ENCODE measurements at places on chromosomes 3 and 15. TPM values are rescaled to one million over a fixed set of nuclear protein-coding genes. Genes with fewer than 3 reads are reported as not detected.
A peak's percentile ranks its signal among the peaks of the same experiment; 100 is the strongest.

GRCh38 chr3:189820365-189820720 lies 189.2 kb downstream of the TP63 start:
- no peaks in the 10 kb centered on the region for H3K27me3 ChIP-seq
- DNase-seq = no peak
- H3K4me1 ChIP-seq = no peaks in the 10 kb centered on the region
- H3K27ac ChIP-seq = no peak overlapping the region
- no peaks in the 10 kb centered on the region for H3K36me3 ChIP-seq

DNA sequence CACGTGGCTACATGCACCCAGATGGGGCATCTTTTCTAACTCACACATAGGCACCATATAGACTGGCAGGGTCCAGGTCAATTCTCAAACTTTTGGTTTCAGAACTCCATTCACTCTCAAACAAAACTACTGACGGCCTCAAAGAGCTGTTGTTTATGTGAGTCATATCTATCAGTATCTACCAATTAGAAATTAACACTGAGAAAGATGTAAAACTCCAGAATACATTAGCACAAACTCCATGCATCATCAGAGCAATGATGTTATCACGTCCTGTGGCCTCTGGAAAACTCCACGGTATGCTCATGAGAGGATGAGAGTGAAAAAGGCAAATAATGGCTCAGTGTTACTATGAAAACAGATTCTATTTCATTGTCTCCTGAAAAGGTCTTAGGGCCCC lies 116.1 kb downstream of the NTRK3 start:
- DNase-seq = no peak
- H3K4me1 ChIP-seq = no peaks in the 10 kb centered on the region
- no peak overlapping the region for H3K27ac ChIP-seq
- no peak overlapping the region for H3K4me3 ChIP-seq
- no peaks in the 10 kb centered on the region for H3K27me3 ChIP-seq

- no peak for DNase-seq
- no peaks in the 10 kb centered on the region for H3K27me3 ChIP-seq
- no peaks in the 10 kb centered on the region for H3K36me3 ChIP-seq
- no peak overlapping the region for H3K27ac ChIP-seq
- H3K4me1 ChIP-seq = no peaks in the 10 kb centered on the region
Observed at GRCh38 chr3:150020527-150020926, 49.8 kb upstream of the PFN2 start.

DNA sequence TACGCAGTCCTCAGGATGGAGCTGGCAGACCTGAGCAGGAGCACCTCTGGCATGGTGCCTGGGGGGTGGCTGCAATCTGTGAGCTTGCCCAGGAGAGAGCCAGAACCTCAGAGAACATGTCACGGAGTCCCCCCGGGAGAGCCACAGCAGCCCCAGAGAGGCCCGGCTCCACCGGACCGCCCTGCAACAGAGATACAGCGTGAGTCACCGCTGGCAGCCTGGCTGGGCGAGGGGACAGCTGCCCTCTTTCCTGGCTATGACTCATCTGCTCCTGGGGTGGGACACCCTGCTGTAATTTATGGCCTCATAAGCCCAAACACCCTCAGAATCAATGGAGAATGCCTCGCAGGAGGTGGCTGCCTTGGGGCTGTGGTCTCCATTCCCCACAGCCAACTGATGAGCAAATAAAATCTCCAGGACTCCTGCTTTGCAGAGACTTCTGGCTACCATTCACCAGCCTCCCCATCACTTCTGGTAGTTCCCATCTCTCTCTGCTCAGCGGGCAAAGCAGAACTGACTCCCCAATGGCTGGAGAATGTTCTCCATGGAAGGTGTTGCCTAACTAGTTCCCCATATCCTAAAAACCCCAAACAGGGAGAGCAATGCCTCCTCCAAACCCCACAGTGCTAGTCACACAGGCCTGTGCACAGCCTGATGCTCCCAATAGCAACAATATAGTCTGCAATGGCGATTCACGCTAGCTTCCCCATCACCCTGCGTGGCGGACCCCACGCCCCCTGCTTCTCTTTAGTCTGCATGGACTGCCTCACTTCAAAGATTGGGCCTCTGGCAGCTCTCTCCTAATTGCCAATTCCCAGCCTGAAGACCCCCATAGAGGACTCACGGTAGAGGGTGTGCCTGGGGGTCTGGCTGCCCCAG lies 21.6 kb downstream of the ACSBG1 start:
- peak; percentile 90 for DNase-seq
- no peaks in the 10 kb centered on the region for H3K36me3 ChIP-seq
- H3K4me1 ChIP-seq = peaks cover 48% of the 10 kb centered on the region
- no peaks in the 10 kb centered on the region for H3K27me3 ChIP-seq
- peak overlapping the region; percentile 48 for H3K27ac ChIP-seq

DNA sequence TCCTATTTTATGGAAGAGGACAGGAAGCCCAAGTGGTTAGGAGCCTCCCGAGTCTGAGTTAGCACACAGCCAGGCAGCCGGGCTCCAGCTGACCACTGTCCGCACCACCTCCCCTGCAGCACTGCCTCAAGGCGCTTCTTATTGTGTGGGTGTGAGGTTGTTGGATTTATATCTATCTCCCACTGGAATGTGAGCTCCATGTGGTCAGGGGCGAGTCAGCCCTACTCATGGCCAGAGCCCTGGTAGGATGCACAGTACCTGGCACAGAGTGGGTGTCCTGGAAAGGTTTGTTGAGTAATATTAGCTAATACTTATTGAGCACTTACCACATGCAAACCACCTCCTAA lies 9.7 kb upstream of the FBLN2 start:
- no peak for DNase-seq
- H3K27me3 ChIP-seq = no peaks in the 10 kb centered on the region
- H3K36me3 ChIP-seq = no peaks in the 10 kb centered on the region
- no peak overlapping the region for H3K27ac ChIP-seq
- H3K4me1 ChIP-seq = no peaks in the 10 kb centered on the region
- no peak overlapping the region for H3K4me3 ChIP-seq

- no peak overlapping the region for H3K27ac ChIP-seq
- H3K4me1 ChIP-seq = no peaks in the 10 kb centered on the region
- H3K27me3 ChIP-seq = no peaks in the 10 kb centered on the region
- no peak overlapping the region for H3K4me3 ChIP-seq
Observed at GRCh38 chr15:39939487-39940452, 5.9 kb downstream of the EIF2AK4 start.

DNA sequence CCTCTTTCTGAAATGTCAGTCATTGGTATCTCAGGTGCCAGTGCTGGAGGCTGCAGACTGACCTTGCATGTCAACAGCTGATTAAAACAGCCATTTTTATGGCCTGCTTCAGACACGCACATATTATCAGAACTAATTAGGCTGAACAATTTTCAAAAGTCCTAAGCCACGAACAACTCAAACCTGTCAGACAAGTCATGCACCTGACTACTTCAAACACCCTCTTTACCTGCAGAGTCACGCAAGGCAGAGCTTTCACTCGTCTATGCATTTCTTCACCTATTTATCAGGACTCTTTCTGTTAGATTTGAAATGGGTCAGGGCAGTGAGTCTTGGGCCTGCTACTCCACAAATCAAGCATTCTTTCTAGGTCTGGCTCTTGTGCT lies 26.7 kb downstream of the CLK3 start:
- DNase-seq = no peak
- no peak overlapping the region for H3K4me3 ChIP-seq
- peak overlapping the region; percentile 64 for H3K27ac ChIP-seq
- no peaks in the 10 kb centered on the region for H3K4me1 ChIP-seq
- no peaks in the 10 kb centered on the region for H3K27me3 ChIP-seq
- H3K36me3 ChIP-seq = no peaks in the 10 kb centered on the region

DNA sequence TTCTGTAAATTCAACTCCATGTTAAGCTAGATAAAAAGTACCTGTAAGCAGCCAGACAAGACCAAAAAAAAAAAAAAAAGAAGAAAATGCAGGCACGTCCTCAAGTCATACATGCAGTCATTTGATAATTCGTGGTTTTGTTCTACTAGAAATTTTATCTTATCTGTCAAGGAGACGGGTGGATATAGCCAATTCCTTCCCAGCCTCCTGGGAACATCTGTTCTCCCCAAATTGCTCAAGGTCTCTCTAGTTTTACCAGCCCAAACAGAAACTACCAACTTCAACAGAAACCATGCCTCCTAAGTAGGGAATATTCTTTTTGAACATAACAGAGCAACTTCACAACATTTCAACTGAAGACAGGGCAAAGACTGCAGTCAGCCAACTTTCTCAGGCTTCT lies 19.5 kb downstream of the RYK start:
- no peaks in the 10 kb centered on the region for H3K27me3 ChIP-seq
- DNase-seq = no peak
- no peaks in the 10 kb centered on the region for H3K36me3 ChIP-seq
- no peak overlapping the region for H3K4me3 ChIP-seq
- no peak overlapping the region for H3K27ac ChIP-seq

- H3K4me3 ChIP-seq = peak overlapping the region; percentile 42
- DNase-seq = no peak
- H3K4me1 ChIP-seq = peaks cover 27% of the 10 kb centered on the region
- no peaks in the 10 kb centered on the region for H3K27me3 ChIP-seq
- H3K36me3 ChIP-seq = no peaks in the 10 kb centered on the region
Observed at GRCh38 chr15:69299451-69299886, 757 bp downstream of the PAQR5 start.

- no peak for DNase-seq
- no peaks in the 10 kb centered on the region for H3K4me1 ChIP-seq
- no peak overlapping the region for H3K4me3 ChIP-seq
- H3K27me3 ChIP-seq = no peaks in the 10 kb centered on the region
Observed at GRCh38 chr3:154972951-154973350, 107.2 kb upstream of the MME start.

DNA sequence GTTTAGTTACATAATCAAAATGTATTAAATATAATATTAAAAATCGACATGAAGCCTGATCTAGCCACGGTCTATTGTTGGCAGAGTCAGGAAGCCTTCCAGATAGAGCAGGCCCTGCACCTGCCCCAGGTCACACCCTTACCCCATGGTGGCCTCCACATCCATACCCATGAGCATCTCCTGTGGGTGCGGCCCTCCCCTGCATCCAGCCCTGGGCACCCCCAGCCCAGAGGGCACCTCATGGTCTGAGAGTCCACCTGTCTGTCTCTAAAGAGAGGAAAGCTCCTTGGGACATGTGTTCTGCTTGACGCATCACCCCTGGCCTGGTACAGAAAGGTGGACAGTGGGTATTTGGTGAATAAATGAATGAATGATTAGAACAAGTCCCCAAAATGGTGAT lies 37.2 kb upstream of the CSPG4 start:
- no peak overlapping the region for H3K27ac ChIP-seq
- no peak for DNase-seq

DNA sequence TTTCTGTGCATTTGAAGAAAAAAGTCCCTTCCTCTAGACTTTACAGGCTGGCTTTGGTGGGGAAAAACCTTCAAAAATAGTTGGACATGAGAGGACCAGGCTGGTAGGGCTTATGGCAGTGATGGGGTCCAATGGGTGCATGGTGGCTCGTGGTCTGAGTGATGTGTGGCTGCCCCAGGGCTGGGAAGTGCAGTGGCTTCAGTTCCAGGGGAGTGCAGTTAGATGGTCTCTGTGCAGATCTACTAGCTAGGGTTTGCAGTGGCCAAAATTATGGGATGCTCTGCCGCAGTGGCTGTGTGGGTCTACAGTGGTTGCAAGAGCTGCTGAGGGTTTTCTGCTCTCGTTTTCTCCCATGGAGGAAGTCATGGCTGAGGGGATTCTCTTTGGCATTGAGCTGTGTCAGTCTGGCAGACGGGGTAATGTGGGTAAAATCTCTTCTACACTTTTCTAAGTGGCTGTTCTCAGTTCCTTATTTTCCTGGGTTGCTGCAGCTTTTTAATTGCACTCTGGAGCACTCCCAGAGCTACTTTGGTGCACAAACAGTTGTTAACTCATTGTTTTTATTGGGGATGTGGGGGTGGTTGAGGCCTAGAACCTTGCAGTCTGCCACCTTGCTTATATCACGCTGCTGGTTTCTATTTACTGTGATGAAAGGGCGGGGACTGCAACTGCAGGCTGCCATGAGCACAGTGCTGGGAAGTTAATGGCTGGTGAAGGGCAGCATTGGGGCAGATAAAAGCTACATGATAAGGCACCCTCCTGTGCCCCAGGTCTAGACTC lies 1324.6 kb downstream of the NSUN3 start:
- no peaks in the 10 kb centered on the region for H3K36me3 ChIP-seq
- H3K27ac ChIP-seq = no peak overlapping the region
- no peaks in the 10 kb centered on the region for H3K27me3 ChIP-seq
- H3K4me1 ChIP-seq = no peaks in the 10 kb centered on the region
- no peak overlapping the region for H3K4me3 ChIP-seq

- no peak for DNase-seq
- H3K4me3 ChIP-seq = no peak overlapping the region
- H3K27me3 ChIP-seq = no peaks in the 10 kb centered on the region
- H3K4me1 ChIP-seq = no peaks in the 10 kb centered on the region
- no peaks in the 10 kb centered on the region for H3K36me3 ChIP-seq
Observed at GRCh38 chr3:151283907-151284461, 5.6 kb upstream of the P2RY14 start.

DNA sequence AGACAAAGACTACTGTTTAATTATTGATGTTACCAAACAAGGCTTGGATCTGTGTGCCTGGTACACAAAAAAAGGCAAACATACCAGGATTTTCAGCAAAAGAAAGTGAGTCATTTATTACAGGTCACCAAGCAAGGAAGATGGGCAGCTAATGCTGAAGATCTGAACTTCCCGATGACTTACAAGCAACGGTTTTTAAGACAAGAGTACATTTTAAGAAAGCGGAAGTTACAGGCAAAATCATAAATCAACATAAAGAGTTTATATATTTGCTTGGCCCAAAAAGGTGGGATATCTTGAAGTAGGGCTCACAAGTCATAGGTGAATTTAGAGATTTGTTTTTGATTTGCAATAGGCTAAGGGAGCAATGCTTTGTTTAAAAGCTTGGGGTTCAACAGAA lies 125.4 kb upstream of the SPATA16 start:
- no peak overlapping the region for H3K27ac ChIP-seq
- no peak for DNase-seq
- no peaks in the 10 kb centered on the region for H3K4me1 ChIP-seq
- H3K27me3 ChIP-seq = no peaks in the 10 kb centered on the region
- H3K4me3 ChIP-seq = no peak overlapping the region

DNA sequence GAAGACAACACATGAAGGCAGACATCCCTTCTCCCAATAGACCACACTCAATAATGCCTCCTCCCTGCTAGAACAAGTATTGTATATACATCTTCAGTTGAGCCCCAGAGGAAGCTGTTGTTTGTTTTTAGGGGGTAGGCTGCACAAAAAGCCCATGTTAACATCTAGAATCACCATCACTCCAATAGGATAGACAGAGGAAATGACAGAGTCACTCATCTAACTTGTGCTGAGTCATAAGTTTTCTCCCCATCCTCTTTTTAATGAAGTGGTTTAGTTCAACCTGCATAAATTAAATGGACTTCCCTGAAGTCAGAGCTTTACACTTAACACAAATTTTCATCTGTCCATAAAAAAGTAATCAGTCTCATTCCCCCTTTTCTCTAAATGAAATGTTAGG lies 122.9 kb upstream of the SPATA12 start:
- H3K36me3 ChIP-seq = no peaks in the 10 kb centered on the region
- H3K4me3 ChIP-seq = no peak overlapping the region
- no peak overlapping the region for H3K27ac ChIP-seq
- H3K4me1 ChIP-seq = no peaks in the 10 kb centered on the region
- no peak for DNase-seq

GRCh38 chr3:71062952-71063772 lies 520.4 kb downstream of the FOXP1 start:
- no peaks in the 10 kb centered on the region for H3K27me3 ChIP-seq
- H3K4me3 ChIP-seq = peak overlapping the region; percentile 79
- peaks cover 50% of the 10 kb centered on the region for H3K4me1 ChIP-seq
- peak overlapping the region; percentile 93 for H3K27ac ChIP-seq
- H3K36me3 ChIP-seq = no peaks in the 10 kb centered on the region

PLSCR2 gene
- not detected for total RNA-seq

KCNMB3 gene
- 5.8 TPM for total RNA-seq

UBP1 gene
- 61.3 TPM for total RNA-seq

FGD5 gene
- 23.9 TPM for total RNA-seq

RMDN3 gene
- total RNA-seq = 94.7 TPM

STARD9 gene
- 23.1 TPM for total RNA-seq

C3orf80 gene
- not detected for total RNA-seq
